Pancreas (tissue), 10 donors: ENCODE measurements at places on chromosomes 2 and 18. TPM values are rescaled to one million over a fixed set of nuclear protein-coding genes. Genes with fewer than 3 reads are reported as not detected.

- no peaks in the 10 kb centered on the region for H3K4me1 ChIP-seq
- no peak overlapping the region for H3K27ac ChIP-seq
- no peaks in the 10 kb centered on the region for H3K36me3 ChIP-seq
- H3K27me3 ChIP-seq = no peaks in the 10 kb centered on the region
- H3K4me3 ChIP-seq = no peak overlapping the region
These were observed 113.5 kb downstream of the EPHA4 start for GRCh38 chr2:221458578-221458977.

DNA sequence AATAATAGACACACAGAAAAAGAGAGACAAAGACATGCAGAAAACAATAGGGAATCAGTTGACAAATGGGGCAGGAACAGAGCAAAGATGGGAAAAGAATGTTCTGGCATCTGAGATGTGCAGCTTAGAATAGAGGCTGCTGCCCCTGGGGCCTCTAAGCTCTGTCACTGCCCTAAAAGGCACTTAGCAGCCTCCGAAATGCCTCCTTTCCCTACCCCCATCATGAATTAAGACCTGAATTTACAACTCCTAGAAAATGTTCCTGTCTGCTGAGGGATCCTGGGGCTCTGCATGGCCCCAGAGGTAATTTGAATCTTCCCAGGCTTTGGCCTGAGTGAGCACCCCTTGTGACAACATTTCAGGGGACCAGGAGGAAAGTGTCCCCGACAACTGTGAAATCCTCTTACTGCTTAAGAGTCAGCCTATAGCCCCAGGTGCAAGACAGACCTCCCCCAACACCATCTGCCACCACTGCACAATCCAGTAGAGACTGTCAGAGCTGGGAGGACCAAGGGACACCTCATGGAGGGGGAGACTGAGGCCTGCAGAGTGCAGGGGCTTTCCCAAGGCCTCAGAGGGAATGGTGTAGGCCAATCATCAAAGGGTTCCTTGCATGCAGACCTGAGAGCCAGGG, 24.8 kb downstream of the MRPL35 start:
- H3K4me3 ChIP-seq = no peak overlapping the region
- no peaks in the 10 kb centered on the region for H3K36me3 ChIP-seq
- no peak for DNase-seq

DNA sequence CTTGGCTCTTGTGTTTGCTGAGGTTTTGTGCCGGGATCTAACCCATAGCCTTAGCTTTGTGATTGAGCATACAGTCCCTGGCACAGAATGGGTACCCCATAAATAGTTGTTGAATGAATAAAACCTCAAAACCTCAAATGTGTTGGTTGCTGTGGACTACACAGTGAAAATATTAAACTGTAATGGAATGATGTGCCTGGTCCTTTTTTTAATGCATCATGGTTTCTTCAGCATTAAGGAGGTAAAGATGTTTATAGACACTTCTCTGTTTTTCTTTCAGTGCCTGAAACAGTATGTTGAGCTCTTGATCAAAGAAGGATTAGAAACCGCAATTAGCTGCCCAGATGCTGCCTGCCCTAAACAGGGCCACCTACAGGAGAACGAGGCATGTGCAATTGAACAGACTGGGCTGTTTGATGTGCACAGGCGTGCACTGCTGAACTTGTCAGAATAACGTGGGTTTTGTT, 97.0 kb downstream of the RNF144A start:
- H3K27ac ChIP-seq = no peak overlapping the region
- no peak for DNase-seq
- H3K4me1 ChIP-seq = peaks cover 38% of the 10 kb centered on the region
- H3K4me3 ChIP-seq = no peak overlapping the region
- H3K36me3 ChIP-seq = no peaks in the 10 kb centered on the region

DNA sequence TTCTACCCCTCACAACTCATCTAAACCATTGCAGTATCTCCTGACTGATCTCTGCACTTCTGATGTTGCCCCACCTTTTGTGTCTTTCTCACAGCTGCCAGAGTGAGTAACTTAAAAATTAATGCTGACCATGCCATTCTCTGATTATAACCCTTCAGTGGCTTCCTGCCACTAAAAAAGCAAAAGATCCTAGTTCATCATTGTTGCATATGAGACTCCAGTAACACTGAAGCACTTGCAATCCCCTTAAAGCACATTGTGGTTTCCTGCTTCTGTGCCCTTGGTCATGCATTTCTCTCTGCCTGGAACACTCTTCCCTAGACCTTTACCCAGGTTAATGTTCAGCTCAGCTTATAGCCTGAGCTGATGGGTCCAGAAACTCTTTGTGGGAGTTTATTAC, 95.1 kb upstream of the WDSUB1 start:
- no peaks in the 10 kb centered on the region for H3K27me3 ChIP-seq
- H3K27ac ChIP-seq = no peak overlapping the region
- peaks cover 24% of the 10 kb centered on the region for H3K36me3 ChIP-seq
- no peak overlapping the region for H3K4me3 ChIP-seq

GRCh38 chr2:239927424-239927981, 97.6 kb downstream of the NDUFA10 start:
- no peaks in the 10 kb centered on the region for H3K4me1 ChIP-seq
- H3K36me3 ChIP-seq = no peaks in the 10 kb centered on the region
- peak; percentile 21 for DNase-seq
- H3K27ac ChIP-seq = no peak overlapping the region

- no peak overlapping the region for H3K27ac ChIP-seq
- H3K27me3 ChIP-seq = no peaks in the 10 kb centered on the region
- H3K36me3 ChIP-seq = no peaks in the 10 kb centered on the region
- no peak for DNase-seq
These were observed 25.5 kb upstream of the YWHAQ start for GRCh38 chr2:9656270-9656766.

DNA sequence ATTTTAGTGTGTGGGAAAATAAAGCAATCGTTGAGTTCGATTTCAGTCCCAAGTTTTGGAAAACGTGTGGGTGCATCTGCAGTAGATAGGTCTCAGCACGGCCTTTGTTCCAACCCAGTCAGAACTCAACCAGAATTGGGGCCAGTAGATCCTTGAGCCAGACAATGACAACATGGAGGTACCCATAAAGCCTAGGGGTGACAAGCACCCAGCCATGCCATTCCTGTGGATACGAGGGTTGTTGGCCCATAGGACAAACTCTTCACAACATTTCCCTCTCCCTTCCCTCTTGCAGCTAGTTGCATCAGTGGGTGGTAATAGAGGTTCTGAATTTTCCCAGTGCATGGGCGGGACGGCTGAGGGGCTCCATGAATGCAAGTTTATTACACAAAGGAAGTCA, 60.1 kb downstream of the ST3GAL5 start:
- no peaks in the 10 kb centered on the region for H3K4me1 ChIP-seq
- H3K36me3 ChIP-seq = no peaks in the 10 kb centered on the region
- H3K27ac ChIP-seq = no peak overlapping the region

- no peak overlapping the region for H3K4me3 ChIP-seq
- peak overlapping the region; percentile 31 for H3K27ac ChIP-seq
- no peaks in the 10 kb centered on the region for H3K27me3 ChIP-seq
- peaks cover 3% of the 10 kb centered on the region for H3K4me1 ChIP-seq
- no peaks in the 10 kb centered on the region for H3K36me3 ChIP-seq
- DNase-seq = peak; percentile 30
These were observed 140.4 kb downstream of the FAM161A start for GRCh38 chr2:61713457-61713856.

- no peaks in the 10 kb centered on the region for H3K27me3 ChIP-seq
- H3K36me3 ChIP-seq = no peaks in the 10 kb centered on the region
- H3K4me1 ChIP-seq = peaks cover 21% of the 10 kb centered on the region
- H3K4me3 ChIP-seq = no peak overlapping the region
- no peak for DNase-seq
These were observed 71.5 kb upstream of the DSG1 start for GRCh38 chr18:31246460-31246859.

GRCh38 chr2:150413910-150414309, 73.6 kb downstream of the RND3 start:
- H3K27ac ChIP-seq = no peak overlapping the region
- H3K36me3 ChIP-seq = no peaks in the 10 kb centered on the region
- no peaks in the 10 kb centered on the region for H3K4me1 ChIP-seq
- no peak overlapping the region for H3K4me3 ChIP-seq

- H3K27me3 ChIP-seq = no peaks in the 10 kb centered on the region
- H3K27ac ChIP-seq = no peak overlapping the region
- no peaks in the 10 kb centered on the region for H3K4me1 ChIP-seq
- no peaks in the 10 kb centered on the region for H3K36me3 ChIP-seq
These were observed 758.4 kb upstream of the KLHL29 start for GRCh38 chr2:22626621-22627020.

GRCh38 chr2:27860111-27860510, 30.1 kb downstream of the RBKS start:
- H3K36me3 ChIP-seq = no peaks in the 10 kb centered on the region
- H3K27me3 ChIP-seq = no peaks in the 10 kb centered on the region
- H3K27ac ChIP-seq = no peak overlapping the region
- H3K4me3 ChIP-seq = no peak overlapping the region

- no peaks in the 10 kb centered on the region for H3K36me3 ChIP-seq
- peak overlapping the region; percentile 98 for H3K27ac ChIP-seq
- H3K4me1 ChIP-seq = peaks cover 5% of the 10 kb centered on the region
- no peak for DNase-seq
- peak overlapping the region; percentile 91 for H3K4me3 ChIP-seq
These were observed 499 bp upstream of the LMAN1 start for GRCh38 chr18:59359576-59359952.

- no peaks in the 10 kb centered on the region for H3K27me3 ChIP-seq
- no peak overlapping the region for H3K27ac ChIP-seq
- no peaks in the 10 kb centered on the region for H3K36me3 ChIP-seq
- DNase-seq = no peak
- H3K4me3 ChIP-seq = no peak overlapping the region
- H3K4me1 ChIP-seq = no peaks in the 10 kb centered on the region
These were observed 767.8 kb upstream of the ZEB2 start for GRCh38 chr2:145287736-145288135.

DNA sequence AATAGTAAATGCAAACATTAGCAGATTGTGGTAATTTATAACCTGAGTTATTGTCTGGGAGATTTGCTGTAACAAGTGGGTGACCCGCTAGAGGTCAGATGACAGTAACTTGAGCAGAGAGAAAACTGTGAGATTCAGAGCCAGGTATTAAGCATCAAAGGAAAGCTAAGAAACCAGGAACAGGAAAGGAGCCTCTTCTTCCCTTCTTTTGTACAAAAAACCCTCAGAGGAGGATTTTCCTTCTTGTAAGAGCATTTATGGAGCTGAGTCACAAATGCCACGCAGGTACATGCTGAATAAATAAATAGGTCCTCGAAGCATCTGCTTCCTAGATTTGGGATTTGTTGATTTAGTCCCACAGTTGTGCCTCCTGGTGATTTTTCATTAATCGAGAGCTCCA, 146.5 kb downstream of the SH3BP4 start:
- DNase-seq = no peak
- H3K27me3 ChIP-seq = no peaks in the 10 kb centered on the region
- H3K4me1 ChIP-seq = peaks cover 5% of the 10 kb centered on the region
- H3K36me3 ChIP-seq = no peaks in the 10 kb centered on the region
- H3K4me3 ChIP-seq = no peak overlapping the region

DNA sequence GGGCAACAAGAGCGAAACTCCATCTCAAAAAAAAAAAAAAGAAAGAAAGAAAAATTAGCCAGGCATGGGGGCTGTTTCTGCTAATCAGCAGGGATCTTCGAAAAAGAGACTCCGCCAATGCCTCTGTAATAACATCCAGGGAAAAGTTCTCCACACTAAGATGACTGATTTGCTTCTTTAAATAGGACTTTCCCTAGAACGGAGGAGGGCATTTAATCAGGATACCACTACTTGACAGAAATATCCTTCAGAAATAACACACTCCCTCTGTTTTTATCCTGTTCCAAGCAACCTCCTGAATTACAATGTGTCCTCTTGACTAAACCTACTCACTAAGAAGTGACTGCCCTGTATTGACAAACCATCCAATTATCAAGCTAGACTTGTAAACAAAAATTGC, 21.7 kb downstream of the REV1 start:
- H3K36me3 ChIP-seq = no peaks in the 10 kb centered on the region
- no peaks in the 10 kb centered on the region for H3K27me3 ChIP-seq
- peaks cover 10% of the 10 kb centered on the region for H3K4me1 ChIP-seq
- DNase-seq = no peak
- H3K27ac ChIP-seq = no peak overlapping the region

GRCh38 chr18:35267161-35267651, 22.8 kb downstream of the ZSCAN30 start:
- DNase-seq = peak; percentile 80
- no peaks in the 10 kb centered on the region for H3K36me3 ChIP-seq
- H3K27ac ChIP-seq = peak overlapping the region; percentile 66
- H3K27me3 ChIP-seq = no peaks in the 10 kb centered on the region
- H3K4me1 ChIP-seq = no peaks in the 10 kb centered on the region

GRCh38 chr2:221680548-221680947, 108.4 kb upstream of the EPHA4 start:
- no peaks in the 10 kb centered on the region for H3K27me3 ChIP-seq
- H3K4me3 ChIP-seq = no peak overlapping the region
- no peak for DNase-seq
- H3K4me1 ChIP-seq = no peaks in the 10 kb centered on the region
- H3K36me3 ChIP-seq = no peaks in the 10 kb centered on the region

DNA sequence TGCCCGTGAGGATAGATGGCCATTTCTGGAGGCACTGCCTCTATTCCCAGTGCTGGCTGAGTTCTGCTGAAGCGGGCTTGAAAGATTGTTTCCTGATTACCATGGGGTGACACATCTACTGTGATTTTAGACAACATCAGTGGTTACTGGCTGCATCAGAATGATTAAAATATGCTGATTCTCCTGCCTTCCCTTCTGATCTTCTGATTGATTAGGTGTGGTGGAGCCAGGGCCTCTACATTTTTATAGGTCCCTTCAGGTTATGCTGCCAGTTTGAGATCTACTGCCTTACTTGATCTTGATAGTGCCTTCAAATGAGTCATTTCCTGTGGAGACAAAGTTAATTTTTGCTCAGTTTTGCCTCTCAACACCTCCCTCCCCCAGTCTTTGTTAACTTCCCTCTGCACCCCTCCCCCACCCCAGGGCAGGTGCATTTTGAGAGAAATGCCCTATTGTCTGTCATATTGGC, 31.6 kb upstream of the SNORC start:
- H3K4me3 ChIP-seq = no peak overlapping the region
- H3K27me3 ChIP-seq = no peaks in the 10 kb centered on the region
- peaks cover 4% of the 10 kb centered on the region for H3K4me1 ChIP-seq
- DNase-seq = no peak
- no peak overlapping the region for H3K27ac ChIP-seq

DNA sequence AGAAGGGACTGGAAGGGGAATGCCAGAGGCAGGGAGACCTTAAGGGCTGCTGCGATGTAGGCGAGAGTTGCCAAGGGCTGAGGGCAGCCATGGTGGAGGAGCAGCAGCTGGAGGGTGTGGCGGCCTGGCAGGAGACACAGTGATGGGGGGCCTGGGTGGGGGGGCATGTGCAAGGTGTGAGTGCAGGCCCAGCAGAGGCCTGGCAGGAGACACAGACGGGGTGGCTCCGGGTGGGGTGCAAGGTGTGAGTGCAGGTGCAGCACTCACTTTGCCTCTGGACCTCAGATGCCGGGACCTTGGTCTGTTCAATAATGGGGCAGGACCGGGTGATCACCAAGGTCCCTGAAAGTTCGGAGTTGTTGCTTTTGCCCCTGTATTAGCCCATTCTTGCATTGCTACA, 76.2 kb upstream of the ODC1 start:
- no peaks in the 10 kb centered on the region for H3K36me3 ChIP-seq
- DNase-seq = no peak
- no peaks in the 10 kb centered on the region for H3K27me3 ChIP-seq
- no peaks in the 10 kb centered on the region for H3K4me1 ChIP-seq

The GPR39 gene
- 2.3 TPM for polyA plus RNA-seq

The C2orf80 gene
- not detected for polyA plus RNA-seq

The GPR75 gene
- polyA plus RNA-seq = 1.3 TPM

The RGPD3 gene
- 0.16 TPM for polyA plus RNA-seq

The DPYSL5 gene
- not detected for polyA plus RNA-seq

The OR6B2 gene
- not detected for polyA plus RNA-seq

The RAX gene
- polyA plus RNA-seq = not detected
